Stimulated activated CD4-positive, alpha-beta T cell treated with anti-CD3 and anti-CD28 coated beads, TNF-alpha, amount 100 ng/mL, for 1 hour (primary cell): ENCODE measurements at places on chromosomes 11 and 22.

- DNase-seq: no peak
These were observed 82.7 kb upstream of the LINC01488 start for GRCh38 chr11:69398529-69399492.

- no peak for DNase-seq
These were observed 39.6 kb downstream of the ARRB1 start for GRCh38 chr11:75311858-75312288.

DNA sequence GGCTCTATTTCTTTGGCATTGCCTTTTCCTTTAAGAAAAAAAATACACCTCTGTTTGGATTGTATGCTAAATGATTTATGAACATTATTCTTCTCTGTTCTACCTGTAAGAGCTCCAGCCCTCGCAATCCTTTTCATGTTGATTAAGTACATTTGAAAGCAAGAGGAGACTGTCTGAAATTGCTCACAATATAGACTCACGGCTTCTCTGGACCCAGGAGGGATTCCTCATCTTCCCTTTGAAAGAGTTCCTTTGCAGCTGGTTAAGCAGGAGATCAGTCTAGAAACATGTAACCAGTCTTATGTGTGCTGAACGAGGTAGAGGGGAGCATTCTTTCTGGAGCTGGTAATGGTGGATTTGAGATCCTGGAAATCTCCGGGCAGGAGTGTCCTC lies 47.4 kb downstream of the PKNOX2 start:
- DNase-seq: no peak

- DNase-seq: no peak
These were observed 71.4 kb downstream of the SCN3B start for GRCh38 chr11:123582992-123583504.

DNA sequence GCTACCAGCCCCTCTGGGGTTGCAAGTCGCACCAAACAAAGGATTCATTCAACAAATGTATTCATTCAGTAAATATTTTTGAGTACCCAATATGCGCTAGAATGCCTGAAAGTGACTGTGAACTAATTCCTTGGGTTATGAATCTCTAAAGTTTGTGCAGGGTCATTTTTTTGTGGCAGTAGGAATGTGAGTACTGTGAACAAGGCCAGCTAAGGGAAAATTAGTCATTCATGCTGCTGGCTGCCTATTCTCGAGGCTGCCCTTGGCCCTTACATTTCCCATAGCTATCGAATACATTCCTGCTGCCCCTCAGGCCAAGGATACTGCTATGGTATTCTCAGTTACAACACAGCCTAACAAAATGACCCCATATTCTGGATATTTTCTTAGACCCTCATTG lies 141.6 kb downstream of the TRPC6 start:
- DNase-seq: no peak

- DNase-seq: no peak
These were observed 1.9 kb downstream of the BANF1 start for GRCh38 chr11:66004186-66004585.

DNA sequence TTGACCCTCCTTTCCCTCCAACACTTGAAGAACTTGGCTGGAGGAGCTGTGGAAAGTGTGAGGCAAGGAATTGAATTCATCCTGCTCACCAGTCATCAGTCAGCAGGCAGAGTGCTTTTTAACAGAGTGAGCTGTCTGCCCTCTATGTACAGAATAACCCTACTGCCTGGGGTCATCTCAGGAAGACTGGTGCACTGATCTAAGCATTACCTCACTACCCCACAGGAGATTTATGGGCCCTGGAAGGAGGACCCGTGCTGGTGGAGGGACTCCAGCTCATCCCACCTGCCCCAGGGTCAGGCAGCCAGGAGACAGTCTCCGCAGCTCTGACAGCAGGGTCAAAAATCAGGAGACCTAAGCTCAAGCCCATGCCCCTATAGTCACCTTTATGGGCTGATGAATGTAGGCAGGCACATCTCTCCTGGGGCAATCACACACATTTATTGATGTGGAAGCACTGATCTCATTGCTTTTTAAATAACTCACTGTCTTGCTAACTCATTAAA lies 270.8 kb upstream of the SESN3 start:
- no peak for DNase-seq

DNA sequence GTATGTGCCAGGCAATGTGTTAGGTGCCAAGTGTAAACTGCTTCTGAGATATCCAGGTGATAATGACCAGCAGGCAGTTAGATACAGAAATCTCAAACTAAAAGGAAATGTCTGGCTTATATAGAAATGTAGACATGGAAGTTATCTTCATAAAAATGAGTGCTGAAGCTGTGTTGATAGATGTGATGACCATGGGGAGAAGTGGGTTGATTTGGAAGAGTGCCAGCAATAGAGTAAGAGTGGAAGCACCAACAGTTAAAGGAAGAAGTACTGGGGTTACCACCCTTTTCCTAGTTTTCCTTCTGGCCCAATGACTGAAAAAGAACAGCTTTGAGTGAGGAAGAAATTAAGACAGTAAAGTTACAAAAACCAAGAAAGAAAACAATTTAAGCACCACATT lies 68.5 kb downstream of the C2CD3 start:
- DNase-seq: no peak

DNA sequence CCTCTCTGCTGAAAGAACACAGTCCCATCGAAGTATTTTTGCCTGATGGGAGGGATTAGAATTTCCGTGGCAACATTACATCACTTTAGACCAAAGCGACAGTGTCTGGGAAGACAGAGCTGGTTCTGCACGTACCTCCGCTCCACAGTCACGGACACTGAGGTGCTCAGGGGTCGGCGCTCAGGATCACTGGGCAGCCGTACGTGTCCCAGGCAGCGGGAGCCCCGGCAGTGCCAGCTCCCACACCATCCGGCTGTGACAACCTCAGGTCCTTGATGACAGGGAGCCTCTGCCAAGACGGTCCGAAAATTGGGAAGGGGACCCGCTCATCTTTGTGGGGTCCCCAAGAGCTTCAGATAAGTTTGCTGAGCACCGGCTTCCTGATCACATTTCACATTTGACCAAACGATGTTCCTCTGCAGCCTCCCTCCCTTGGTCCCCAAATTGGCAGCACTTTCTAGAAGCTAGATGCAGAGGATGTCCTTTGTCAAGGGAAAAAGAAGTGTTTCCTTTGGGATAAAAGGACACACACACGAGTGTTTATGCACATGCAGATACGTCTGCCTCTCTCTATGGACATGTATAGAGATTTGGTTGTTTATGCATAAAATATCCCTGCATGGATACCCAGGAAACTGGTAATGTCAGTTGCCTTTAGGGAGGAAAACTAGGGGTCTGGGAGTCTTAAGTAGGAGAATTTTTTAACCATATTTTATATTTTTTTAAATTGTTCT lies 61.6 kb upstream of the LINC01488 start:
- no peak for DNase-seq

- DNase-seq: no peak
These were observed 57.2 kb downstream of the CABIN1 start for GRCh38 chr22:24068377-24068680.

DNA sequence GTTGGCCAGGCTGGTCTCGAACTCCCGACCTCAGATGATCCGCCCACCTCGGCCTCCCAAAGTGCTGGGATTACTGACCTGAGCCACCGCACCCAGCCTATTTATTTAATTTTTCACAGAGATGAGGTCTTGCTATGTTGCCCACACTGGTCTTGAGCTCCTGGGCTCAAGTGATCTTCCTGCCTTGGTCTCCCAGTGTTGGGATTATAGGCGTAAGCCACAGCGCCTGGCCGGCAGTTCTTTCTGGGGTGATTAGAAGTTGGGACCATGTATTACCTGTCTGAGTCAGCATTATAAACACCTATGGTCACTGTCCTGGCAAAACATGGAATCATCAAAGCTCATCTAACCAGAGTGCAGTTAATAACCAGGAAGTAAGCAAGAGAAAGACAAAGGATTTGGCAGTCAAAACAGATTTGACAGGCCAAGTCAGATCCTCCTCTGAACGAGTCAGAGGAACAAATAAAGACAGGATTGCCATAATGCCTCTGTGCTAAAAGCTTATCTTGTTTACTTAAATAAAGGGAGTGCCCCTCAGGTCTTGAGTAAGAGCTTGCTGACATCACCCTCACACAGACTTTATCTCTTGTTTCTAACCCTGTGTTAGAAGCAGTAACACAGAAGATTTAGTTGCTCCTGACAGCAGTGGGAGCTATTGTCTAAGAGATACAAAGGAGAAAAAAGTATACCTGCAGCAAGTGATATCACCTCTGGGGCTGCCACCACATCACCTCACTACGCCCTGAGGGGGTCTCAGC lies 3.7 kb downstream of the SERPIND1 start:
- no peak for DNase-seq

DNA sequence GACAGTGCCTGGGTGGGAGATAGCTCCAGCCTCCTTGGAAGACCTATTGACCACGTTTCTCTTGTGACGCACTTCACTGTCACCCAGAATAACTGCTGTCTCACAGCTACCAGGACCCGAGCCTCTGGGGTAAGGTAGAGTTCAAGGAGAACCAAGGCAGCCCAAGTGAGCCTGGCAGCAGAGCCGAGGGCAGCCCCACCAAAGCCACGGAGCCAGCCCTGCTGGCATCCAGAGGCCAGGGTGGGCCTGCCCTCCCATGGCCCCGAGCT lies 32.8 kb downstream of the RSPH14 start:
- DNase-seq: no peak

- no peak for DNase-seq
These were observed 38.3 kb upstream of the TFIP11 start for GRCh38 chr22:26550498-26551033.

DNA sequence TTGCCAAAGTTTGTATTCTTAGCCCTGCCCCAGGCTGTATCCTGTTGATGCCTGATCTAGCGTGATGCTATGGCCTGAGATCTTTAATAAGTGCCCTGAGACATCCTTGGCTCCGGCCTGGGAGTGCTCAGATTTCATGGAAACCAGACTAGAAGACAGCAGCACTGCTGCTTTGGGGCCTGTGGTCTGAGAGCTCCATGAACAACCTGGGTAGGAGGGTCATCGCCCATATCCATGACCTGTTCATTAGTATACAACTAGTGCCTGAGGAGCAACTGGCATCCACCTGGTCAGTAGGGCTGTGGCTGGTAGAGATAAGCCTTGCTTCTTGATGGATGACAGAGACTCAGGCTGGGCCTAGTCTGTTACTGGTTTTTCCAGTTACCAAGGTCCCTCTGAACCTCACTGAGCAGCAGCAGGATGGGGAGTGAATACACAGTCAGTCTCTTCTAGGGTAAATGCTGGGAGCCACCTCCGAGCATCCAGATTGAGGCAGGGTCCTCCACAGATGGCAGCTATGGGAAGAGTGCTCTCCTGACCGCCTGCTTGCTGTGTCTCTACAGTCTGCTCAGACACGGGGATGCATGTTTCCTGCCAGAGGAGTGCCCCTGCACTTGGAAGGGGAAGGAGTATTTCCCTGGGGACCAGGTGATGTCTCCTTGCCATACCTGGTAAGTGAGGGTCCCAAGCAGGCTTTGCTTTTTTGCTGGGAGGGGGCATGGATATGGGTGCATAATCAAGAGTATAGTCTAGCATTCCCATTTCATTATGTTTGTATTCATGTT lies 39.0 kb downstream of the OTOG start:
- DNase-seq: no peak

GRCh38 chr22:28873183-28873963 lies 10.0 kb upstream of the ZNRF3 start:
- DNase-seq: no peak

- DNase-seq: no peak
These were observed 216.5 kb downstream of the BLID start for GRCh38 chr11:121899520-121899919.

- DNase-seq: no peak
These were observed 9.3 kb downstream of the TKFC start for GRCh38 chr11:61342207-61342803.

DNA sequence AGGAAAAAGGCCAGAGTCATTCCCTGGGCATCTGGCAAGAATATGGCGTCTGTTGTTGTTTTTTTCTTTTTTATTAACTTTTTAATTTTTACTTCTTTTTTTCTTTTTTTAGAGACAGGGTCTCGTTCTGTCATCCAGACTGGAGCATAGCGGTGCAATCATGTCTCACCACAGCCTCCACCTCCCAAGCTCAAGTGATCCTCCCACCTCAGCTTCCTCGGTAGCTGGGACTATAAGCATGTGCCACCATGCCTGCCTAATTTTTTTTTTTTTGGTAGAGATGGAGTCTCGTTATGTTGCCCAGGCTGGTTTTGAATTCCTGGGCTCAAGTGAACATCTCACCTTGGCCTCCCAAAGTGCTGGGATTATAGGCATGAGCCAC lies 54.0 kb upstream of the PRDM11 start:
- no peak for DNase-seq

GRCh38 chr11:84503503-84503902 lies 1123.6 kb downstream of the DLG2 start:
- no peak for DNase-seq

- no peak for DNase-seq
These were observed 69.7 kb downstream of the RAB38 start for GRCh38 chr11:88105526-88105925.

GRCh38 chr11:120332822-120333716 lies 3.1 kb upstream of the ARHGEF12 start:
- DNase-seq: no peak

DNA sequence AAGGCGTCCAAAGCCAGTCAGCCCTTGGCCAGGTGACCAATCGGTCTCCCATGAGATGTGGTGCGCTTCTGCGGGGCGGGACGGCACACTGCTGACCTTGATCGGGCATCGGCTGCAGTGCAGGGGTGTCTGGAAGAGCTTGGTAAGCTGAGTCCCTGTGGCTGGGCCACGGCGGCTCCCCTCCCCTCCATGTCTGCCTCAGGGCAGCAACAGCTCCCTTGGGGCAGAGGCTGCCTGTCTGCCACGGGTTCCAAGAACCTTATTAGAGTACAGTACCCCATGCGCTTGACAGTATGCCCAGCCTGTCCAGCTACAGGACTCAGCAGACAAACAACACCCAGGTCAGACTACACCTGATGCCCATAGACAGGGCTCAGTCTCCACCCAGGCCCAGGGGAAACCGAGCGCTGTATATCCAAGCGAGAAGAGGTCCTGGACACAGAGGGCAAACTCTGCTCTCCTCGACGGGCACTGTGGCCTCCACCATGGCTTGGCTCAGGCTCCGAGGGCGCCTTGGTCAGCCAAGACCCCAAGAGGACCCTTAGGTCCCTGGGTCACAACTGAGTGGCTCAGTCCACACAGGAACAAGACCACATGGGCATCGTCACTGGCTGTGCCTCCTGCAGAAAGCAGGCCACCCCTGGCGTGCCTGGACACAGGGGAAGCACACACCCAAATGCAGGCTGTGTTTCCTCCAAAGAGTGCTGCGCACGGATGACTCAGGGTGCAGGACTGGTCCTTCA lies 18.9 kb downstream of the TSPAN32 start:
- DNase-seq: no peak
